ENCODE measurements at places on chromosomes 4 and X.

GRCh38 chrX:108270280-108270679 is 167.9 kb downstream of the COL4A6 start:
- no peak for DNase-seq

GRCh38 chr4:139153411-139154133 is 23.4 kb downstream of the ELF2 start:
- no peak for DNase-seq

DNA sequence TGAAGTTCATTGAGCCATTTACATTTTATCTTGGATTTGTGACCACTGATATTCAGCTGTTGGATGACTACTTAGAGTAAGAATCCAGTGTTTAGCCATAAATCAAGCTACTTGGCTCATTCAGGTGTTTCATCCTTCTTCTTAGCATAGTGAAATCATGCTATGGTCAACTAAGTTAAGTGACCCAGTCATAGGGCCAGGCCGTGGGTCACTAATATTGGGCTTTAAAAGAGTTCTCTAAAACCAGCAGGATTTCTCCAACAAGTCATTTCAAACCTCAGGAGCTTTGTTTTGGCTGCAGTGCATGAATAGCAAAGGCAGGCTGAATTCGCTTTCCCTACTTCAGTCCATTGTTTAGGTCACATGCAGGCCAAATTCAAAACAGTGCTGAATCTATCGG is 181.0 kb downstream of the MAML3 start:
- no peak for DNase-seq

- DNase-seq: no peak
Observed at GRCh38 chr4:22091352-22091717, 142.8 kb upstream of the KCNIP4 start.

DNA sequence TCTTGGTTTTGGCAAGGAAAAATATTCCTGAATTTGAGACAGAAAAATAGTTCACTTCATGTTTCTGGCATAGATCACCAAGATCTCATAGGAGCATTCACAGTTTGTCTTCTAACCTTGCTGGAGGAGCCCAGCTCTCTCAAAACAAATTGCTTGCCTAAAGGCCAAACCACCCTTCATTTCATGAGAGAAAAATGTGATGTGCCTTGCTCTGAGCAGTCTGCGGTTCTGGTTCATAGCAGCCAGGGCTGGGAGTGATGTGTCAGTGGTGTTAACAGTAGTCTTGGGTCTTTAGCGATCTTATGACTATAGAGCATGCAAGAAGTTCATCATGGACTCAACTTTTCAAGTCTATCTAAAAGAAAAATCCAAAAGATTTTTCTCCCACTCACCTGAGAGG is 183.3 kb downstream of the DCLK2 start:
- DNase-seq: no peak

- DNase-seq: peak; percentile 74
Observed at GRCh38 chr4:55395529-55396307, at the start of gene TMEM165. TMEM165 (plus strand) TSS chr4:55395957; CDS start chr4:55396190, 233 bp downstream.

- no peak for DNase-seq
Observed at GRCh38 chrX:129696463-129697155, 41.9 kb upstream of the APLN start.

DNA sequence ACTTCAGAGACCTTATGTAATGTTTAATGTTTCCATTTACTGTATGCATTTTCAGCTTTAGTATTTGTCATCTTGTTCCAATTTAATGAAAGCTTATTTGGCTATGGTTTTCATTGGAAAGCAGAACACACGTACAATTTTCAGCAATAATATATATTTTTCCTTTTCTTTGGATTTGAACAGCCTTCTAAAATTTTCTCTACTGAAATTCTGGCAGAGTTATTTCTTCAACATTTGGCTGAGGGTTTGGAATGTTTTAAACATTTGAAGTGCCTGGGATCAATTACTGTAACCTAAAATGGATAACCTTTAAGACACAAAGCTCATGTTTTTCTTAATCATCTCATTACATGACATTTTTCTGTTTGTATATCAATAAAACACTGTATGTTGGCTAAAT is 156.9 kb downstream of the TENM3 start:
- no peak for DNase-seq

- no peak for DNase-seq
Observed at GRCh38 chr4:83929550-83929949, 393.6 kb downstream of the GPAT3 start.

DNA sequence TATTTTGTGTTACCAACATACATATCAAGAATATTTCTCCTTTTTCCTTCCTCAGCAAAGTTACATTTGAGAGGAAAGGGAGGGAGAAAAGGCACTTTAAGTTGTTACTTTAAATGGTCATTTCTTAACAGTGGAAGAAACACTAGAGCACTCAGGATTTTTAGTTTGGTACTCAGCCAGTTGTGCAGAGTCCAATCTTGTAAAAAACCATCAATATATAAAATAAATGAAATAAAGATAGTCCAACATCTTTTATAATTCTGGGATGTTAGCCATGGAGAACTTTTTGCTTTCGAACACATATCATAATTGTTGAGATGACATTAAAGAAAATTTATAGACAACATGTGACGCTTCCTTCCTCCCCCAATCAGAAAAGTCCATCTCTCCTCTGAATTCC is 253.8 kb downstream of the QDPR start:
- no peak for DNase-seq

DNA sequence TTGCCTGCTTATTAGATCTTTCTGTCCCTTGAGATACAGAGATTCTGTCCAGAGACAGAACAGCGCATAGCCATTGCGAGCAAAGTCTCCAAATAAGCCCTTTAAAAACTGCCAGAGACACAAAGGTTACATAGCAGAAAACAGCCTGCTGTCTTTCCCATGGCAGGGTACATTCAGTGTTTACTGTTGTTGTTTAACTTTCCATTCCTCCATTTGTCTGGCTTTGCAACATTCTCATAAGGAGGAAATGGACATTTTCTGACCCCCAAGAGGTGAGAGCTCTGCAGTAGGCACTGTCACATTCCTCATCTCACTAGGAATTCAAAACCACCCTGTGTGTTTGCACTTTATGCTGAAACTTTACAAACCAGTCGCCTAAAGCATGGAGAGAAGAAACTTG is 48.3 kb downstream of the PDE5A start:
- no peak for DNase-seq

DNA sequence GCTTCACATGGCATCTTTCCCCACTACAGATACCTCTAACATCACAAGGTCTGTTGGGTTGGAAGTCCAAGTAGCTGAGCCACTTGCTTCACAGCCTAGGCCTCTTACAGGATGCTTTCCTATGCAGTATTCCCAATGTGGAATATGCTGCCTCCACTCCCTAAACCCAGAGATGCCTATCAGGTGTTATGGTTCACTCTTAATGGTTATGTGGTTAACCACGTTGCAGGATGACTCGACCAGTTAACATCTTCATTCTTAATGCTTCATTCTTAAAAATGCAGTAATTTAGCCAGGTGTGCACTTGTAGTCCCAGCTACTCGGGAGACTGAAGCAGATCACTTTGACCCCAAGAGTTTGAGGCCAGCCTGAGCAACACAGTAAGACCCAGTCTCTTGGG is 24.2 kb downstream of the HAUS3 start:
- DNase-seq: no peak

Data from cerebellar nuclear complex (tissue), 1 donor.